NB4 (cell line): ENCODE measurements at places on chromosomes 5 and 9.

- DNase-seq, result no peak
These were observed 304.8 kb upstream of the TLE4 start for GRCh38 chr9:79266986-79267385.

DNA sequence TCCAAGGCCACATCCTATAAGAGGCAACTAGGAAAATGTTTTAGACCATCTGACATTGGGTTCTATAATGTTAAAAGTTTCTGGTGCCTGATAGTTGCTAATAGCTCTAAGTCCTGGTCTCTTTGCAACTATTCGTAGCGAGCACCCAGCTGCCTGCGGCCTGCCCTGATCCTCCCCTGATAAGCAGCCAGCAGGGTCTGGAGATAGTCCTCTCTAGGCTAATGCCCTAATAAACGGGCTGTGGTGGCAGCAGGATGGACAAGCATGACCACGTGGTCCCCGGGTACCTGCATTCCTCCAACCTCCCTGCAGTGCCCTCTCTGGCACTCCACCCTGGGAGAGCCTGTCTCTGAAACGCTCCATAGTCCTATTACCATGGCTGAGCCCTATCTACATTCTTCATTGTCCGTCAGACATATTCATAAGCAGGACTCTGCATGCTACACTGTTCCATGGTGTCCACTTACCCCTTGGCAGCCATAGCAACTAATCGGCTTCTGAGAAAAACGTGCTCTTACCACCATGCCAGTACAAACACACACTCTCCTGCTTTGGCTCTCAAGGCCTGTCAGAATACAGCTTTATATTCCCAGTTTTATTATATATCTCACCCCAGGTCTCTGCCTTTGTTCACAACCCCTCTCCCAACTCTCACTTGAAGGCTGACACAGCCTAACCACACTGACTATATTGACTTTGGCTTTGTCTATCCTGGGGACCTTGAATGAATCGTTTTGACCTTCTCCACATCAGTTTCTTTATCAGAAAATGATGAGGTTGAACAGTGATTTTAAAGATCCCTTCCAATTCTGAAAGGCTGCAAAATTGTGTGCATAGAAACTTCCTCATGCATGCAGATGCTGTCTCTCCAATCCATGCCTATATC is 49.9 kb upstream of the DAPK1 start:
- DNase-seq, result no peak

DNA sequence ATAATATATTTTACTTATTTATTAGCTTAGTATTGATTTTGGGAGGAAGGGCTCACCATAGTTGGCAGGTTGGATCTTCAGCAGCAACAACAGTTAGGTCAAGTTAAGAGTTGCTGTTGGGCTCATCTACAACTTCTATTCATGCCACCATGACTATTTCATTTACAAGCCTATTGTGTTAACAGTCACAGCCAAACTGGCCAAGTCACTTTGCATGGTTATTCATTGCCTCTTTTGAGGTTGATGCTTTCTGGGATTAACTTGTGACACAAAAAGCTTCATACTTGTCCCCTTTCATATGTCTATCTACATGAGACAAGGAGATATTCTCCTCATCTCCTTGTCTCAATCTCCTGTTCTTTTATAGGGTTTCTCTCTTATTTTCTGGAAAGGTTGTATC is 98.3 kb downstream of the WDR70 start:
- no peak for DNase-seq

- DNase-seq, result no peak
These were observed 108.2 kb upstream of the DMAC1 start for GRCh38 chr9:7907551-7908337.

DNA sequence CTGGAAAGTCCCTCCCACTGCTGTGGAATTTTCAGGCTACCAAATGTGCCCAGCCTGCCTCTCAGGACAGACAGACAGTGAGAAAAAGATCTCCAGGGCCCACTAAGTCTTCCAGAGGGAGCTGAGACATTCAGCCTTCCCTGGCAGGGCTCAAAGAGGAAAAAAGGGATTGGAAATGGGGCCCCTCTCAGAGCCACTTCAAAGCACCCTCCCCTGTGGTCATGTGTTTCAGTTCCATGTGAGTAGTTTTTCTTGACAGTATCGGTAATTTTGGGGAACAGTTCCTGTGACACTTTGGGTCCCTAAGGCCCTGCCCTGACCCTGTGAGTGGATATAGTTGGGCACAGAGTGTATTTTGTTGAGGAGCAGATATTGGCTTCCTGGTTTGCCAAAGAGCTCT is 25.0 kb downstream of the LARP1 start:
- DNase-seq, result no peak

- DNase-seq, result no peak
These were observed 28.2 kb downstream of the ERCC8 start for GRCh38 chr5:60916646-60917045.

DNA sequence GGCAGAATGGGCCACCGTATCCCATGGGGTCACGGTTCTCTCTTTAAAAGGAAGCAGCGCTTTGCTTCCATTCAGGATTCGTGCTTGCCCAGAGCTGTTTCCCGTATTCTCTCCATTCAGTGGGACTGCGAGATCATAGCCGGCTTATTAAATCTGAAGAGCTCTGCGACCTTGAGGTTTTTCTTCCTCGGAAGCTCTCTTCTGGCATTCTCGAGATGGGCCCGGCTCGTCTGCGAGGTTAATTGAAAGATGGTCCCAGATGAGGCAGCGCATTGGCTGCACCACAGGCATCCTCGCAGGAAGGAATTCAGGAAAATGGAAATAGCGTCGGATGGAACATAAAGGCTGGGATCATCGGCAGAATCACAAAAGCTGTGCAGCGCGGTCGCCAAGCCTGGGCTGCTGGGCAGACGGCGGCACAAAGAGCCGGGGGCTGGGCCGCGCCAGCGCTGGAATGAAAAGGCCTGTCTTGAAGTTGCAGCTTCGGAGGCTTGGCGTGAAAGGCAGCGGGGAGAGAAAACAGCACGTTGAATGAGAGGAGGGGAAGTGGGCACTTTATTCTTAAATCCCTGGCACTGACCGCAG is 236.2 kb downstream of the IRX2 start:
- DNase-seq, result no peak
